ENCODE measurements at places on chromosomes 1 and 21.

DNA sequence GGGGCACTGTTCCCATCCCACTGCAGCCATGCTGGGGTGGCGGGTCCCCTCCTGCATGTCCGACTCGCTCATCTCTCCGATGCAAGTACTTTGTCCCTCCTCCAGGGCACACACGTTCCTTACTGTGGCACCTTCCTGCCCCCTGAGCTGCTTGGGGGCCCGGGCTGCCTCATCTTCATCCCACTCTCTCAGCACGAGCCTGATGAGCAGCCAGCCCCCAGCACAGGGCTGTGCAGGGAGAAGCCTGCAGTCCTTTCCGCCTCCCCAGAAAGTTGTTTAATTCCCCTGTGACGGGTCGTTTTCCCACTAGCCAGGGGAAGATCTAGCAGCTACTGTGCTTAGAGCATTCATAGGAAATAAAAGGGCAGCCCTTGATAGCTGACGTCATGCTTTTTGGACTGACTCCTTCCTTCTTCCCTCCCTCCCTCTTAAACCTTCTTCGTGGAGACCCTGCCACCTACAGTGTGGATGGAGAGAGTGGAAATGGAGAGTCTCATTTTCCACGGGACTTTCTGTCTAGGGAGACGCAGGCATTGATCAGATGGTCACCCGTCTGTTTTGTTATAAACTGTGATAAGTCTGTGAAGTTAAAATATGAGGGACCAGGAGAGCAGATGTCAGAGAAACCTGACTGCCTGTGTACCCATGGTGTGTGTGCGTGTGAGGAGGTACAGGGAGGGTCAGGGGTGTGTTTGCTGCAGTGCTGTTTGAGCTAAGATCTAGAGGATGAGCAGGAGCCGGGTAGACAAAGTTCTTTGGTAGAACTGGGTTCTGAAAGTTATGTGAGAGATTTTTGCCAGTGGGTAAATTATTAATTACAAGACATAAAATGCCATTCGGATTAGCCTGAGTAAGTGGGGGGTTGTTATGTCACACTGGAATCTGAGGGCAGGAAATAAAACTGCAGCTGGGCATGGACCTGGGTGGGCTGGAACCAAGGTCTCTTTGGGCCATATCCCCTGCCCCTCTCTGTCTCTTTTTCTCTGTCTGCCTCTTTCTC lies 34.3 kb downstream of the GPR137B start:
- no peak for DNase-seq

GRCh38 chr21:34807881-34808568 lies 139.2 kb downstream of the CLIC6 start:
- DNase-seq: peak; percentile 63

DNA sequence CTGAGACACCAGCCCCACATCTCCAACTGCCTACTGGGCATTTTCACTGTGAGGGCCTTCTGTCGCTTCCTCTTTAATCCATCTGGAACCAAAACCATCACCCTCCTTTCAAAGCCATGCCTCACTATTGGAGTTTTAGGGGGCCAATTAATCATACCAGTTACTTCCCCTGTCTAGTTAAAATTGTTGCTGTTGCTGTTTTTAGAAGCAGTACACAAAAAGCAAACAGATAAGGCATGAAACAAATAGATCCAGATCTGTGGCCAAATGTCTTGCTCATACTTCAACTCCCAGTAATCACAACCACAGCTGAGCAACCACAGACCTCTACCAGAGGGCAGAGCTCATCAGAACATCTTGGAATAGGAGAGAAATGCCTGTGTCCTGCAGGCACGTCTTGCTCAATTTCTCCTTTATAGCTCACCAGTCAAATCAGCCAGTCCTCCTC lies 133.8 kb upstream of the C1orf105 start:
- no peak for DNase-seq

DNA sequence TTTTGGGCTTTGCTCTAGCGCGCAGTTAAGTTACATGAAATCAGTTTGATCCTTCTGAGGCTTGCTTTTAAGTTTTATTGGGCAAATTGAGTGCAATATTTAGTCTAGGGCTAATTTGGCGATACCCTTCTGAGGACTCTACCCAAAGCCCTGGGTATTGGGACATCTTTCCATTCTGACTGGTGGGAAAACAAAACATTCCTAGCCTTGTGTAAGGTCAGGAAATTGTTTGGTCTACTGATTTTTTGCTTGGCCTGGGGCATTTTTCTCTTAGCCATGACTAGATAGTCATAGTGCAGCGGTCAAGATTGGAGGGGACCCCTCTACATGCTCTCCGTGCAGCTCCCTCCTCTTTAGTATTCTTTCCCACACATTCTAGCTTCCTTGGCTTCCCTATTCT lies 189.6 kb upstream of the PTGFR start:
- DNase-seq: no peak

- no peak for DNase-seq
Measured at GRCh38 chr1:61284248-61284854, 202.0 kb downstream of the NFIA start.

Measured in stimulated activated CD4-positive, alpha-beta T cell treated with anti-CD3 and anti-CD28 coated beads, Interleukin-4, amount 100 ng/mL, for 4 hours (primary cell).